ENCODE measurements at places on chromosomes 16 and 17.
A peak's percentile ranks its signal among the peaks of the same experiment; 100 is the strongest.

DNA sequence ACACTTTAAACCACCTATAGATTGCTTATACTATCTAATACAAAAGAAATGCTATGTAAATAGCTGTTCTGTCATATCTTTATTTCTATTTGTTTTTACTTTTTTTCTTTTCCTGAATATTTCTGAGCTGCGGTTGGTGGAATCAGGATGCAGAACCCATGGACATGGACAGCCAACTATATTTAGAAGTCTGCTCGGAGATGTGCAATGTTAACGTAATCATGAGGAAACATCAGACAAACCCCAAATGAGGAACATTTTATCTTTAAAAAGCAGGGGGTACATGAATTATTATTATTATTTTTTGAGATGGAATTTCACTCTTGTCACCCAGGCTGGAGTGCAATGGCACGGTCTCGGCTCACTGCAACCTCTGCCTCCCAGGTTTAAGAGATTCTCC lies 31.4 kb upstream of the GHDC start:
- DNase-seq, result no peak

- DNase-seq, result no peak
These were observed 515.8 kb upstream of the SALL1 start for GRCh38 chr16:51666821-51667220.

DNA sequence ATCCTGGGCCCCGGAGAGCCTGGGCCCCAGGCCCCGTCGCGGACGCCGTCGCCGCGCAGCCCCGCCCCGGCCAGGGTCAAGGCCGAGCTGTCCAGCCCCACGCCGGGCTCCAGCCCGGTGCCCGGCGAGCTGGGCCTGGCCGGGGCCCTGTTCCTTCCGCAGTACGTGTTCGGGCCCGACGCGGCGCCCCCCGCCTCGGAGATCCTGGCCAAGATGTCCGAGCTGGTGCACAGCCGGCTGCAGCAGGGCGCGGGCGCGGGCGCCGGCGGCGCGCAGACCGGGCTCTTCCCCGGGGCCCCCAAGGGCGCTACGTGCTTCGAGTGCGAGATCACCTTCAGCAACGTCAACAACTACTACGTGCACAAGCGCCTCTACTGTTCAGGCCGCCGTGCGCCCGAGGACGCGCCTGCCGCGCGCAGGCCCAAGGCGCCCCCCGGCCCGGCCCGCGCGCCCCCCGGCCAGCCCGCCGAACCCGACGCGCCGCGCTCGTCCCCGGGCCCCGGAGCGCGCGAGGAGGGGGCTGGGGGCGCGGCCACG lies 36.8 kb upstream of the ZC3H18 start:
- DNase-seq, result no peak

GRCh38 chr17:74742978-74743545 lies 5.4 kb upstream of the NHERF1 start:
- no peak for DNase-seq

DNA sequence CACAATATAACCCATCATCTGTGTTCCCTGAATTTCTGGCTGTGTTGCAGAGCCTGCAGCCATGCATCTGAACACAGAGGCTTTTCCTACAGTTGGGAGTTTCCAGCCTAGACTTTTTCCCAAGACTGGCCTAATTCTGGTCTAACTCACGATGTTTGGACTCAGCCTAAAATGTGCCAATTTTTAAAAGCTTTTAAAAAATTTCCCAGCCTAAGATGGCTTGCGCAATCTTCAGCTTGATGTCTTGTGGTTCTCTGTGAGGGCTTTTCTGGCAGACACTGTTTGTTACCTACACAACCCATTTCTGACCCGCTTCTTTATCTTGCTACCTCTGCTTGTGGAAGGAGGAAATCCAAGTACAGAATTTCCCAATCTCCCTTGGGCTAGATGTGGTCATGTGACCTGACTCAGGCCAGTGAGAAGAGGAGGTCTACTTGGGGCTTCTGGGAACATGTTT lies 72.7 kb upstream of the GAS7 start:
- DNase-seq, result no peak

DNA sequence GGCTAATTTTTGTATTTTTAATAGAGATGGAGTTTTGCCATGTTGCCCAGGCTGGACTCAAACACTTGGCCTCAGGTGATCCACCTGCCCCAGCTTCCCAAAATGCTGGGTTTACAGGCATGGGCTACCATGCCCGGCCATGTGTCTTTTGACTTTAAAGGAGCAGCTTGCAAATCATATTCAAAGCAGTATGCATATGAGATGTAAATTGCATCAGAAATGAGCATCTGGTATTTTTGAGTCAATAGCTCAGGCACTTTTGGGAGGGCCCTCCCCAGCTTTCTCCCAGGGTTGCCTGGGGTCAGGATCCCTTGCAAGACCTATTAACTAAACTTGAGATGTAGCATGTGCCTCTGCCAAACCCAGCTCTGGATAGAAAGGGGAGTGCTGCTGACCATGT lies 21.5 kb downstream of the EPOP start:
- no peak for DNase-seq

- DNase-seq, result peak; percentile 1
These were observed at the start of gene CDYL2 for GRCh38 chr16:80804526-80805383. Gene CDYL2, minus strand, starts transcription at chr16:80804598. Its CDS starts 425 bp downstream, at chr16:80804173.

GRCh38 chr16:1182950-1183907 lies 30.3 kb downstream of the CACNA1H start:
- DNase-seq, result no peak

GRCh38 chr16:56984639-56985038 lies 4.7 kb upstream of the NLRC5 start:
- no peak for DNase-seq

- no peak for DNase-seq
These were observed 440.6 kb downstream of the HS3ST3B1 start for GRCh38 chr17:14741491-14741890.

- DNase-seq, result no peak
These were observed 30.8 kb downstream of the BEAN1 start for GRCh38 chr16:66457888-66458287.

DNA sequence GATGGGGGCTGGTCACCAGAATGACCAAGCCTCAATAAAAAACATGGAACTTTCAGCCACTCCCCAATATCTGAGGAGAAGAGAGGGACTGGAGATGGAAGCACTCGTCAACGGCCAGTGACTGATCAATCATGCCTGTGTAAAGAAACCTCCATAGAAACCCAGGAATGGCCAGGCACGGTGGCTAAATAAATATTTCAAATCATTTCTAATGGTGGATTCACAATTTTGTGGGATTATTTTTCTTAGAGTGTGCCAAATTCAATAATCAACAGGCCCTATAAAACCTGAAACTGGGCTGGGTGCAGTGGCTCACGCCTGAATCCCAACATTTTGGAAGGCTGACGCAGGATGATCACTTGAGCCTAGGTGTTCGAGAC lies 16.4 kb downstream of the NSMCE1 start:
- no peak for DNase-seq

DNA sequence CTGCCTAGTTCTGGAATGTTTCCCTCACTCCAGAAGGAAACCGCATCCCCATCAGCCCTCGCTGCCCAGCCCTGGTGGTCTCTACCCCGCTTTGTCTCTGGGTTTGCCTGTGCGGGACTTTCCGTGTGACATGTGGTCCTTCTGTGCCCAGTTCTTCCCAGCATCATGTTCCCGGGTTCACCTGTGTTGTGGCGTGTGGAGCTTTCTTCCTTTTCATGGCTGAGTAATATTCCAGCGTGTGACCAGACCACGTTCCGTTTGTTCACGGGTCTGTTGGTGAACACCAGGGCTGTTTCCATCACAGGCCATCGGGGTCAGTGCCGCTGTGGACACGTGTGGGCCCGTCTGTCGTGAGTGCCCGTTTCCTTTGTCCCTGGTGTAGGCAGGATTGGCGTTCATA lies 32.1 kb downstream of the CACNA1H start:
- no peak for DNase-seq

DNA sequence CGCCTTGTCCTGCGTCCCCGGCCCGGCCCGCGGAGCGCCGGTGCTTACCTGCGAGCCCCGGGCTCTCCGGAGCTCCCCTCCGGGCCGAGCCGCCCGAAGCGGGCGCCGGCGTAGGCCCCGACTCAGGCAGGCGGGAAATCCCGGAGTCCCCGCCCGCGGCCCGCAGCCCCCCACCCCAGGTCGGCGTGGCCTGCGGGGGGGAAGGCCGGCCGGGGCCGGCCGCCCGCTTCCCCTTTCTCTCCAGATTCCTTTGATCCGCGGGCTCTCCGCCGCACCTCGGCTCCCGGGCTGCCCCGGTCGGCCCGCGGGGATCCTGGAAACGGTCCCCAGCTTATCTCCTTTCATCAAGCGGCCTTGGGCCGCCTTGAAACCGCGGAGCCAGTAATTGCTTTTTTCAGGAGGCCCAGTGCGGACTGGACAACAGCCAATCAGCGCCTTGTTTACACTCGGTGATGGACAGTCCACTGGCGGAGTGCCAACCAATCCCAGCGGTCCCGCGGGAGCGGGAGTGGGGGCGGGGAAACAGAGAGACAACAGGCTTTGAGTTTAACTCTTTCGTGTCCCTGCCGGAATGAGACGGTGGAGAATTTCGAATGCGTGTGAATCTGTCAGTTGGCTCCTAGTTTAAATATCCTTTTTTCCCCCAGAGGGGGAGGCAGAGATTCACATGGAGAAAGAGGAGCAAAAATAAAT lies 1.4 kb upstream of the BAHCC1 start:
- DNase-seq, result peak; percentile 36

DNA sequence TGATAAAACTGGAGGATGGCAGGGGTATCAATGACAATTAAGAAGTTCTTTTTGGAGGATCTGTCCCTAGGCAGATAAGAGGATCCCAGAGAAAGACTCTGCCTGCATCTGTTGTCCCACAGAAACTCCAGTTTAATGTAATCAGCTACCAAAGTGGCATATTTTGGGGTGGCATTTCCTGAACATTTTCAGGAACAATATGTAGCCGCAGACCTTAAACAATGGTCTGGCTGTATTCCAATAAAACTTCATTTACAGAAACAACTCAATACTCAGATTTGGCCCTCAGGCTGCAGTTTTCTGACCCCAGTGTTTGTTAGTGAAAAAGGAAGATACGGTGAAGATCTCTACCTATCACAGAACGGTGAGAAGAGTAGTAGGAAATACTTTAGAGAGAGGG lies 46.1 kb downstream of the KCNJ16 start:
- DNase-seq, result no peak

- no peak for DNase-seq
These were observed 60.6 kb downstream of the AIPL1 start for GRCh38 chr17:6374271-6374691.

DNA sequence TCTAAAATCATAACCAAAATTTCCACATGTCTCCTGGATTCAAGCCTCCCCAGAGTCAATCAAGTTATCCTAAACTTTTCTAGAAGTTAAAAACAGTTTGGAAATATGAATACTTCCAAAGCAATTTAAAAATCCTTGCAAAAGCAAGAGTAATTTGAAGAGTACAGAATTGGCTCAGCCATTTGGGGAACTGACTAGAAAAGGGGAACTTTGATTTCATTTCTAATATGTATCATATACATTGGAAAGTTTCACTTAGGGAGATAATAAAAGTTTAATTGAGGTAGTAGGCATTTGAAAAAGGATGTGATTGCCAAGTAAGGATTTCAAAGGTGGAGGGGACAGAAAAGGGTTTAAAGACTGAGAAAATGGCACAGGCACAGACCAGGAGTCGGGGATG lies 9.0 kb upstream of the SLFN12L start:
- no peak for DNase-seq

DNA sequence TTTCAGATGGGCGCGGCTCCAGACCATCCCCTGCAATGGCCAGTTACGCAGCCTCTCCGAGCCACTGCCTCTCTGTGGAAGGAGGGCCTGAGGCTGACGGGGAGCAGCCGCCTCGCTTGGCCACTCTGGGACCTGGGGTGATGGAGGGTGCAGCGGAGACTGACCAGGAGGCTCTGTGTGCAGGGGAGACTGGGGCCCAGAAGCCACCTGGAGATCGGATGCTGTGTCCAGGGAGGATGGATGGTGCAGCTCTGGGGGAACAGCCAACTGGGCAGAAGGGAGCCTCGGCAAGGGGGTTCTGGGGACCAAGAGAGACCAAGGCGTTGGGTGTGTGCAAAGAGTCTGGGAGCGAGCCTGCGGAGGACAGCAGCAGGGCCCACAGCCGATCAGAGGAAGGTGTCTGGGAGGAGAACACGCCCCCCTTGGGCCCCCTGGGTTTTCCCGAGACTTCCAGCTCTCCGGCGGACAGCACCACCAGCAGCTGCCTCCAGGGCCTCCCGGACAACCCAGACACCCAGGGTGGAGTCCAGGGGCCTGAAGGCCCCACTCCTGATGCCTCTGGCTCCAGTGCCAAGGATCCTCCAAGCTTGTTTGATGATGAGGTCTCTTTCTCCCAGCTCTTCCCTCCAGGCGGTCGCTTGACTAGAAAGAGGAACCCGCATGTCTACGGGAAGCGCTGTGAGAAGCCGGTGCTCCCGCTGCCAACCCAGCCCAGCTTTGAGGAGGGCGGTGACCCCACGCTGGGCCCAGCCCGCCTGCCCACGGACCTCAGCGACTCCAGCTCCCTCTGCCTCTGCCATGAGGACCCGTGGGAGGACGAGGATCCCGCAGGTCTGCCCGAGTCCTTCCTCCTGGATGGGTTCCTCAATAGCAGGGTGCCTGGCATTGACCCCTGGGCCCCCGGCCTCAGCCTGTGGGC lies 17.4 kb upstream of the ZFPM1 start:
- DNase-seq, result no peak

DNA sequence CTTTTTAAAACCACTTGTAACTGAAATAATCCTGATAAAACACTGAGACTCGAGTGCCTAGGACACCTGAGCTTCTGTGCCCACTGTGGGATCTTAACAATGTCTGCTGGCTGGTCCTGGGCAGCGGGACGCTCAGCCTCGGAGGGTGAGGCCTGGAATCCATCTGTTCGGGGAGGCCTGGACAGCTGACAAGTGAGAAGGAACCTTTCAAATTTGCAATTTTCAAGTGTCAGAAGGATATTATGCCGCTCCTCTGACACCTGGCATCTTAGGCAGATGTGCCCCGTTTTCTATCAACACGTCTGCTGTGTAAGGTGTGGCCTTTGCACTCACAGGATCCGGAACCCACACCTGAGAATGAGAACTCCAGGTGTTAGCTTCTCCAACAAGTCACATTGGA lies 33.1 kb upstream of the C16orf78 start:
- no peak for DNase-seq

DNA sequence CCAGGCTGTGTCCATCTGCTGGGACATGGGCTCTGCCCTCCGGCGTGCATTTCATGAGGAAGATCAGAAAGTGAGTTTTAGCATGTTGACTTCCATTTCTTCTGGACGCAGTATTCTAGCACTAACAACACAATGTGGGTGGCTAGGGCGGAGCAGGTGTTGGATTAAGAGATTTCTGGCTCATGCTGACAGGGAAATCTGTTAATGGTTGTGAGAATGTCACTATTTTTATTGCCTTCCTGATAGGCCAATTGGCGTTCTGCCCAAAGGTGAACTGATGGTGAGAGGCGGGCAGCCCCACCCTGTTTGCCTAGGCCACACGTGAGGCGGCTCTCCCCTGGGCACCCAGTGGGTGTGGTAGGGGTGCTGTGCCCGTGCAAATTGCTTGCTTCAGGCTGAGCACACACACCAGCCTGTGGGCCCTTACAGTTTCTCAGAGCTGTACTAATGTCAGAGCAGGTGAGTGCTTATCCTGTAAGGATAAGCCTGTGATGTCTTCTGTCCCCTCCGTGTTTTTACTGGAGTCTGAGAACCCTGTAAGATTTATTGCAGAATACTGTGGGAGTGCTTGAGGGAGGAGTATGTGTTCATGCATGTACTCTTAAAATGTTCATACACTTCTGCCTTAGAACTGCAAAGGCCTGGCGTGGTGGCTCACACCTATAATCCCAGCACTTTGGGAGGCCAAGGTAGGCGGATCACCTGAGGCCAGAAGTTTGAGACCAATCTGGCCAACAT lies 30.9 kb downstream of the PGS1 start:
- DNase-seq, result no peak

- no peak for DNase-seq
These were observed 8.6 kb downstream of the DNAH17 start for GRCh38 chr17:78568494-78569115.
